ENCODE measurements at places on chromosomes 7 and 10. TPM values are rescaled to one million over a fixed set of nuclear protein-coding genes. Genes with fewer than 3 reads are reported as not detected.
A peak's percentile ranks its signal among the peaks of the same experiment; 100 is the strongest.

DNA sequence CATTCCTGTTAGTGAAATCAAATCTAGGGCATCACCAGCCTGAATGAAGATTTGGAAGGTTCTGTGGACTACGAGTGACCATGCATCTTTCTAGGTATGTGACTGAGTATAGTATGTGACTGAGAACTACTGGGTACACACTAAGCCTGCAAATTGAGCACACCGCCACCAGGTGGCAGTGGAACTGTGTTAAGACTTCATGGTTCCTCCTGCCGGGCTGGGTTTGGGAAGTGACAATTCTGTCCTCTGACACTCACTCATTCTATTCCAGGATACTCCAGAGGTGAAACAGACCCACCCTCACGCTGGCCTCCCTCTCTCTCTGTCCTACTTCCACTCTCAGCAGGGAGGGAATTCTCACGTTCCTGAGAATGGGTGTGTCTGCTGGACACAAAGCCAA is 84.0 kb upstream of the TMEM248 start:
- DNase-seq = peak; percentile 61

DNA sequence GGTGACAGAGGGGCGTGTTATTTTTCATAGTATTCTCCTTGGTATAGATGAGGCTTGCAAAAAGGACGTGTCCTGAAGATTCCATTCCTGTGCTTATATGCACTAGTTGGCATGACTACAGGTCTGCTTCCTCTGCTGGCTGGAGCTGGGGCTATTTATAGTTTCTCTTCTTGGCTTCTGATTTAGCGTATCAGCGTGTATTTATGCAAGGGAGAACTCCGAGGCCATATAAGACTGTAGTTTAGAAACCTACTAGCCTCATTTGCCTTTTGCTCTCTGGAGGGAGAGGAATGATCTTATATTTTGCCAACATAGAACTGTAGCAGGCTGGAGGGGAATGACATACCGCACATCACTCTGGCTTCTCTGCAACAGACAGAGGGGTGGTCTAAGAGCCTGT is 39.7 kb downstream of the CACNB2 start:
- no peak for DNase-seq

GRCh38 chr10:17859492-17860156 is 50.5 kb downstream of the MRC1 start:
- no peak for DNase-seq

GRID1 gene
- polyA plus RNA-seq = 0.03 TPM

OPN1SW gene
- polyA plus RNA-seq = not detected

CCDC172 gene
- not detected for polyA plus RNA-seq

XRCC2 gene
- polyA plus RNA-seq = 3.8 TPM

DNA sequence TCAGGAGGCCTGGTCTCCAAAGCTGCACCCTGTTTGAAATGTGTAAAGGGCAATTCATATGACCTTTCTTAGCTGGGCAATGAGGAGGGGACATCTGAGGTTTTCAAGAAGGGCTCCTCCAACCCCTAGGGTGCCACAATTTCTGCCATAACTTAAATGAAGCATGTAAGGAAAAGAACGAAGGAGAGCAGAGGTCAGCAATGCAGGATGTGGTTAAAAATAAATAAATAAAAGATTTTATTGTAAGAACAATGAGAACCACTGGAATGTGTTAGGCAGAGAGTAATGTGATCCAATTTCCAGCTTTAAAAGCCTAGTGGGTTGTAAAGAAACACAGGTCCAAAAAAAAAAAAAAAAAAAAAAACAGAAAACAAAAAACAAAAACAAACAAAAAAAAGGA is 673.1 kb downstream of the TNS3 start:
- DNase-seq = no peak

- DNase-seq = no peak
Observed at GRCh38 chr10:57664815-57665214, 602.9 kb downstream of the IPMK start.

GALNT17 gene
- polyA plus RNA-seq = not detected

DNA sequence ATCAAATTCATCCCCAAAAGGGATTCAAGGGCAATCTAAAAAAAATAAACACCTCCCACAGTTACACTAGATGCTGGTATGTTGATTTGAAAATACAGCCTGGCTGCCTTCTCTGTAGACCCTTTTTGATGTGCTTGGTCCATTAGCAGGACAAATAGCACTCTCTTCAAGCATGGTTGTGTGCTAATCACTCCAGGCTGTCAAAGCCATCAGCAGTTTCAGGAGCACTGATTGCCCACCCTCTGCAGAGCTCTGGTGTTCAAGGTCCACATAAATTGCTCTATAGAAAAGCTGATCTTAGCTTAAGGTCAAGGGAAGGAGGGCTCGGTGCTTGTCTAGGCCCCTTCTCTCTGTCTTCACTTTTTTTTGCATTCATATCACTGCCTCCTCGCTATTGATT is 35.4 kb downstream of the PRR15 start:
- DNase-seq = no peak

FAM25C gene
- polyA plus RNA-seq = not detected

GRCh38 chr10:12036073-12036655 is 6.4 kb downstream of the UPF2 start:
- no peak for DNase-seq

SH2D4B gene
- polyA plus RNA-seq = not detected

SUN3 gene
- polyA plus RNA-seq = not detected

DNA sequence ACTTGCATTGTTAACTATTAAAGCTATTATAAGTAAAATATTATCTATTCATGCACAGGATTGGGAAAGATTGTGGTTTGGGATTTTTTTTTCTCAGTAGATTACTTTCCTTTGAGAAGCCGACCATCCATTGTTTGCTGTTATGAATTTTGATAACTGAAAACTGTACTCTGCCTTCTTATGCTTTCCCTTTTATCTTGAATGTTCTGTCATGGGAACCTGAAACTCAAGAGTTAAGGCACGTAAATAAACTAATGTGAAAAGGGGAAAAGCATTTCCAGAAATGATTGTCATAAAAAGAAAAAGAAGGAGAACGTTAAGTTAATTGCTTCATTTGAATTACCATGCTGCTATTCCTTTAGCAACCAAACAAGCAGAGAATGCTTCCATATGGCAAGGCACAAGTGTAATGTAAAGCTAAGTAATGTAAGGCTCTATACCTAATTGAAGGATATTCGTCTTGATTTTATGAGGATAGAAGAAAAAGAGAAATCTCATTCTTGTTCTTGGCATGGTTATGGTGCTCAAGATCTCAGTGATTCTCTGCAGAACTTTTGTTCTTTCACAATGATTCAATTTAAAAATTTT is 370.8 kb downstream of the AUTS2 start:
- DNase-seq = no peak

LRRN3 gene
- not detected for polyA plus RNA-seq

ZNF853 gene
- 6.2 TPM for polyA plus RNA-seq

CLCN1 gene
- polyA plus RNA-seq = 0.01 TPM

RNLS gene
- polyA plus RNA-seq = not detected

DNA sequence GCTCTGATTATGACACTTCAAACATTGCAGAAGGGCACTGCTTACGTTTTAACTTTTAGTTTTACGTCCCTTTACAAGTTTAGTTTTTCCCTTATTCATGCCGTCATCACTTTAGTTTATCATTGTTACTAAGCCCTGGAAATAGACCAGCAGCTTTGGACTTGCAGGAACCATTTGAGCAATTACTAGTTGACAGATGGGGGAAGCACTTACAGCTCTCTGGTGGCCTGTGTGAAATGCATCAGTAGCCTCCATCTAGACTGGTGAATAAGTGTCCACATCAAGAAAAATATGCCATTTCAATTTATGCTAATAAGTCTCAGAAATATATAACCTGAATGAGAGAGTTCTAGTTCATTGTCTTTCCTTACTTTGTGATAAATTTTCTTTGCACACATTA is 194.9 kb upstream of the GRM3 start:
- DNase-seq = no peak

FASTK gene
- polyA plus RNA-seq = 55.7 TPM

DNA sequence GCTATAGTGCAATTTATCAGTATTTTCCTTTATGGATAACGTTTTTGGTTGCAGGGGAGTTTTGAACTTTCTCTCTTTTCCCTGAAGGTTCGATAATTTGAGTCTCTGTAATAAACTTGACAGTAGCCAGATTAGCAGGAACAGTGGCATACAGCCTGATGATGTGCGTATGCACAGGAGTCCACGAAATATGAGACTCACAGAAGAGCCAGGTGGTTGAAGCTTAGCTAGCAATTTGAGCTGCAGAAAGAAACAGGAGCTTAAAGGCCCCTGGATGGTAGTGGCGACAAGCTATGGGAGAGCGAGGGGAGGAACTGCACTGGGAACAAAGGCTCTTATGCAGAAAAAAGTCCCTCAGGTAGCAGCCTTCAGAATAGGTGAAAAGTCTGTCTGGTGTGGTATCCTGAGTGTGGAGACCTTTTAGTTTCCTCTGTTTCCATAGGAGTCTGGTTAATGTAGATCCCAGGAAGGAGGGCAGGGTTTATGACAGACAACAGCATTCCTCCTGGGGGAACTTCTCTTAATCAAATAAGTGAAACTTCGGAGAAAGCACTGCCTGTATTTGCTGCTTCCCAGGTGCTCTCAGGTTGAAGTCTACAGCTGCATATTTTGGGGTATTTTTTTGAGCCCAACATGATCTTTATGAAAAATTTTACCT is 32.7 kb downstream of the FANK1 start:
- DNase-seq = no peak

- DNase-seq = no peak
Observed at GRCh38 chr10:78991187-78991586, 77.6 kb upstream of the ZMIZ1 start.

DNA sequence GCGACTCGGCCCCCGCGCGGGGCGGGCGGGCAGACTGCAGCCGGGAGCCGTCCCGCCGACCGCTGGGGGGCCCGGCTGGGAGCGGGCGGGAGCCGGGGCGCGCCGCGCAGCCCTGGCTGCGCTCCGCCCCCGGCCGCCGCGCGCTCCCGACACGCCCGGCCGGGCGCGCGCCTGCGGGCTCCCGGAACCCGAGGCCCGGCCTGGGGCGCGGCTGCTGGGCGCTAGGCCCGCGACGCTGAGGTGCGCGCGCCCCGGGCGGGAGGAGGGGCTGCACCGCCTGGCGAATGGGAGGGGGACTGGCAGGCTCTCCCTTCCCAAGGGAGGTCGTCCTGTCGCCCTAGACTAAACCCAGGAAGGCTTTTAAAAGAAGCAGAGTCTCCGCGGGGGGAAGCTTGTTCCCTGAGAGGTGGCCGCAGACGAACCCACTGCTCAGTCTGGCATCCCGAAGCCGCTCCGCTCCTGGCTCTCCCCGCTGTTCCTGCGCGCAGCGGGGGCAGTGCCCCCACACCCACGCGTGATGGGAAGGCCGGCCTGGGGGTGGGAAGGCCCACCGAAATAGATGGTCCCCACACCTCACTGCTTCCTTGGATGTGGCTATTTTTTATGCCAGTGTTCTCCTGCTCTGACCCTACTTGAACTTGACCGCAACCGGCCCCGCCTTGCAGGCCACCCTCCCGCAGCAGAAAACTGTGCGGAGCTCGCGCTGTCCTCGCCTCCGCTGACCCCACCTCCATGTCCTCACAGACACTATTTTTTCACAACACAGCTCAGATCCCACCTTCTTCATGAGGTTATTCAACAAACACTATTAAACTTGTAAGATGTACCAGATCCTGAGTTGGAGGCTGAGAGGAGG is at the start of gene VOPP1:
TSS of gene VOPP1 (minus strand) at position 125 of the 856 bp plus-strand sequence. CDS start 178 bp downstream, outside the sequence.
- DNase-seq = peak; percentile 35

GRCh38 chr7:31074403-31075085 is 22.4 kb downstream of the ADCYAP1R1 start:
- no peak for DNase-seq

DNA sequence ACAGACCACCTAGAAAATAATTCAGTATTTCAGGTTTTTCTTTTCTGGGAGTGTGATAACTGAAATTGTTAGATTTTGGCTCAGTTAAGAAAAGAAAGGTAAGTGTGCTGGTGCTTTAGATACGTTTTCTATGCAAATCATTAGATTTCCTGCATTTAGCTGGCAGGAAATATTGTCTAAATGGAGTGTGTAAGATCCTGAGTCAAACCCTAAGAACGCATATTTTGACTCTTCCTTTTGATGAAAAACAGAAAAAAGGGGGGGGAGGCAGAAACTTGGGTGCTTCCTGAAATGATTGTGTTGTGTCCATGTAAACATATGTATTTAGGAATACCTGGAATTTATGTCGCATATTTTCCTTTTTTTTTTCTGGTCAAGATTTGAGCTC is 1.2 kb downstream of the GRK5 start:
- DNase-seq = no peak

GRCh38 chr7:102085218-102085772 is 201.4 kb upstream of the SH2B2 start:
- DNase-seq = no peak

PAX4 gene
- polyA plus RNA-seq = not detected

Measured in HepG2 (cell line).